ENCODE measurements at places on chromosomes 4 and X. TPM values are rescaled to one million over a fixed set of nuclear protein-coding genes. Genes with fewer than 3 reads are reported as not detected.

CITED1 gene
- 0.94 TPM for polyA plus RNA-seq

DMP1 gene
- polyA plus RNA-seq: not detected

SLC26A1 gene
- 10.1 TPM for polyA plus RNA-seq

RS1 gene
- polyA plus RNA-seq: 0.03 TPM

TLR10 gene
- polyA plus RNA-seq: 2.2 TPM

WDR17 gene
- 3.2 TPM for polyA plus RNA-seq

HSPA4L gene
- 2.1 TPM for polyA plus RNA-seq

GRCh38 chr4:8543623-8544022 lies 36.6 kb upstream of the GPR78 start:
- DNase-seq: no peak
- H3K27me3 ChIP-seq: peaks cover 3% of the 10 kb centered on the region
- H3K27ac ChIP-seq: no peak overlapping the region
- H3K4me3 ChIP-seq: no peak overlapping the region

DNA sequence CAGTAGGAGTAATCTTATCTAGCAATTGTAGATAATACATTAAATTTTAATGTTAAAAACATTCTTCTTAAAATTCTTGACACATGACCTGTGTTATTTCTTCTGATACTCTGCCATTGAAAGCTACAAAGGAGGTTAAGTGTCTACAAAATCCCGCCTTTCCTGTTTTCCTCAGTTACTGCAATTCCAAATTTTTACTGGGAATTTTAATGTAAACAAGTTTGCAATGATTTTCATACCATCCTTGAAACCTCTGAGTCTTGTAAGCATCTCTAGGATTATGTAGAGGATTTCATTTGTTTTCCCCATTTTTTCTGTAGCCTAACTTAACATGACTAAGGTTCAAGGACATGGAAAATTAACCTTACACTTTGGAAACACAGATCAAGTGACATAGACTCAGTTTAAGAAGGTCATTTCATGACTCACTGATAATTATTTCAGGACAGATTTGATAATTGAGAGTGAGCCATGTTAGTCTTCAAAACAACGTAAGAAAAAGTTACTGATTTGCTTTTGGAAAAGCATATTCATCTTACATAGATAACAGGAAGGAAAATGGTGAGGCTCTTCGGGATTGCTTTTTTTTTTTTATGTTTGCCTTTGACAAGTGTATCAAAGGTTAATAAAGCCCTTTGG lies 39.6 kb upstream of the PDLIM5 start:
- no peaks in the 10 kb centered on the region for H3K36me3 ChIP-seq

DNA sequence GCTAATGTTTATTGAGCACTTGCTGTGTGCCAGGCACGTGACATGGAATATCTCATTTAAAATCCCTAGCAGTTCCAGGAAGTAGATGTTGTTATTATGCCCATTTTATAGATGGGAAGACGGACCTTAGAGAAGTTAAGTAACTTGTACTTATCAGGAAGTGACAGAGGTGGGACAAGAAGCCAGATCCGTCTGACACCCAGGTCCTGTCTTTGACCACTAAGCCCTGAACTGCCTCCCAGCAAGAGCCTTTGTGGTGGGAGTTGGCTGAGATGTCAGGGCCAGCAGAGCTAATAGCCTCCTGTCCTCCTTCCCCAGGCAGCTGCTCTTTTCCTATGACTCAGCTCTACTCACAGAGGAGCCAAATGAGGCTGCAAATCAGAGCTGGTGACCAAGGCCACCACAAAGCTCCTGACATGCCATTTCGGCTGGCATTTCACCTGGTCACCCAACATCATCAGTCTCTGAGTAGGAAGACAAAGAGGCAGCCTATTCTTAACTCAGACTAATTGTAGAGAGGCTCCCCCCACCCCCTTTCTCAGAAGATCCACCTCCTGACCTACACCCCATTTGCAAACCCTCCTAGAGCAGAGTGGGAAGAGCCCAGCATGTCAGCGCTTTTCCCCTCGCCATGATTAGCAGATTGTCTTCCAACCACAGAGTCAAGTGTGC lies 175.1 kb upstream of the KIT start:
- H3K27ac ChIP-seq: no peak overlapping the region
- H3K4me1 ChIP-seq: no peaks in the 10 kb centered on the region
- DNase-seq: no peak
- no peaks in the 10 kb centered on the region for H3K36me3 ChIP-seq
- no peak overlapping the region for H3K4me3 ChIP-seq

GRCh38 chr4:73098016-73098415 lies 28.5 kb upstream of the COX18 start:
- no peak overlapping the region for H3K4me3 ChIP-seq
- DNase-seq: no peak
- H3K36me3 ChIP-seq: peaks cover 55% of the 10 kb centered on the region
- H3K27ac ChIP-seq: no peak overlapping the region
- no peaks in the 10 kb centered on the region for H3K4me1 ChIP-seq

GRCh38 chrX:68121371-68121770 lies 311.9 kb downstream of the OPHN1 start:
- H3K27ac ChIP-seq: no peak overlapping the region
- no peaks in the 10 kb centered on the region for H3K36me3 ChIP-seq
- no peak overlapping the region for H3K4me3 ChIP-seq
- DNase-seq: no peak
- no peaks in the 10 kb centered on the region for H3K27me3 ChIP-seq
- H3K4me1 ChIP-seq: no peaks in the 10 kb centered on the region

DNA sequence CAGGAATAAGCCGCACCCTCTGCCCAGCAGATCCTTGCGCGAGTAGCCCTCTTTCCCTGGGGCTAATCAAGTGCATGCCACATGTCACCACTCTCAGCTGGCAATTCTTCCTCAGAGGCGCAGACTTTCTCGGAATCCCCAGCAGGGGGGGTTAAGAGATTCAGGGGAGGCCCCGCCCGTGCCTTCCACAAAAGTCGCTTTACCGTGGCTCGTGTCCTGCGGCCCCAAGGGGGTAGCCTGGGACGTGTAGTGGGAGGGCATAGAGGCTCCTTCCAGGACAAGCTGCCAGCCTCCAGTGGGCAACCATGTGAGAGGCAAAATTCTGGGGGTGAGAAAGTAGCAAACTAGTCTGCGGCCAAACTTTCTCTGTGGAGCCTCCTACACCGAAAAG lies 652 bp downstream of the SRPX start:
- H3K27me3 ChIP-seq: peaks cover 10% of the 10 kb centered on the region
- H3K4me1 ChIP-seq: peaks cover 5% of the 10 kb centered on the region
- H3K27ac ChIP-seq: no peak overlapping the region
- no peaks in the 10 kb centered on the region for H3K36me3 ChIP-seq
- H3K4me3 ChIP-seq: peak overlapping the region; percentile 49

GRCh38 chrX:118928151-118928550 lies 46.3 kb upstream of the LONRF3 start:
- no peak overlapping the region for H3K27ac ChIP-seq
- DNase-seq: no peak
- no peaks in the 10 kb centered on the region for H3K36me3 ChIP-seq

DNA sequence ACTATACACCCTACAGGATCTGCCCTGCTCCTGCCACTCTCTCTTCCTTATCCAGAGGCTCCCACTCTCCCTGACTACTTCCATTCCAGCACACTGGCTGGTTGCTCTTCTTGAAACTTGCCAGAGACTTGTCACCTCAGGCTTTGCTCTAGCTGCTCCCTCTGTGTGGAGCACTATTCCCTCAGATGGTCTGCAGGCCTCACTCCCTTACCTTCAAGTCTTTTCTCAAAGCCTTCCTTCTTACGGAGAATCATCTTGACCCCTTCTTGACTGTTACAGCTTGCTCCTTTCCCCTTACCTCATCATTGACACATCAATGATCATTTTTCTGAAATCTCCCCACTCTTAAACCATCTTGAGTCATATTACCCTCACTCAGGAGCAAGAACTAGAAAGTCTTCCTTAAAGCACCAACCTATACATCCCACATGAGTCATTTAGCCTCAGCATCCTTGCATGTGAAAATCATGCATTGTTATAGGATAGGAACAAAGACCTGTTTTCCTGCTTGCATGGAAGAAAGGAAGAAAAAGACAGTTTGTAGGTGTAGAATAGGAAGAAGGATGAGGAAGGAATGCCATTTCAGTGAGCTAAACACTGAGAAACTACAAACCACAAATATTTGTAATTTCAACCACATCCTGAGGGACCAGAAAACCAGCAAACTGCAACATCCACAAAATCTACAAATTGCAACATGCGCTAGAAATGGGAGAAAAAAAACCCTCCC lies 55.7 kb downstream of the ANTXR2 start:
- H3K4me1 ChIP-seq: no peaks in the 10 kb centered on the region
- H3K27ac ChIP-seq: no peak overlapping the region
- no peaks in the 10 kb centered on the region for H3K27me3 ChIP-seq
- H3K36me3 ChIP-seq: peaks cover 15% of the 10 kb centered on the region
- H3K4me3 ChIP-seq: no peak overlapping the region
- no peak for DNase-seq

GRCh38 chrX:122579526-122579925 lies 604.6 kb upstream of the GRIA3 start:
- H3K27me3 ChIP-seq: no peaks in the 10 kb centered on the region
- no peak for DNase-seq
- no peak overlapping the region for H3K4me3 ChIP-seq

DNA sequence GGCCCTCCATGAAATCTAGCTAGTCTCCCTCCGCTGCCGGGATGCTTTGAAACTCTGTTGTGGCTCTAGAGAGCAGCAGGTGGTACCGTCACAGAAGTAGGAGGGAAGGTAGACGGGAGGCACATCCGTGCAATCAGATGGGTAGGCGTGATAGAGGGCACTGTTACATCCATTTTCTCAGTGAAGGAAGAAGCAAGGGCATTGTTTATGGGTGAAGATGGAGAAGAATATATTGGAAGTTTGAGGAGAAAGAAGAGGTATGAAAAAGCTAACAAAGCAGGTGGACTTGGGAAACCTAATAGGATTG lies 1.3 kb downstream of the ANAPC4 start:
- no peak for DNase-seq
- no peak overlapping the region for H3K27ac ChIP-seq
- peaks cover 9% of the 10 kb centered on the region for H3K4me1 ChIP-seq
- H3K4me3 ChIP-seq: no peak overlapping the region

GRCh38 chr4:48594180-48594579 lies 104.1 kb downstream of the ZAR1 start:
- H3K27ac ChIP-seq: no peak overlapping the region
- H3K36me3 ChIP-seq: peaks cover 35% of the 10 kb centered on the region
- no peak overlapping the region for H3K4me3 ChIP-seq

Data from large intestine (tissue), 12 donors.